ENCODE measurements at places on chromosomes 1 and 21.

- DNase-seq = no peak
Observed at GRCh38 chr1:39894884-39895495, 6.7 kb downstream of the MYCL start.

DNA sequence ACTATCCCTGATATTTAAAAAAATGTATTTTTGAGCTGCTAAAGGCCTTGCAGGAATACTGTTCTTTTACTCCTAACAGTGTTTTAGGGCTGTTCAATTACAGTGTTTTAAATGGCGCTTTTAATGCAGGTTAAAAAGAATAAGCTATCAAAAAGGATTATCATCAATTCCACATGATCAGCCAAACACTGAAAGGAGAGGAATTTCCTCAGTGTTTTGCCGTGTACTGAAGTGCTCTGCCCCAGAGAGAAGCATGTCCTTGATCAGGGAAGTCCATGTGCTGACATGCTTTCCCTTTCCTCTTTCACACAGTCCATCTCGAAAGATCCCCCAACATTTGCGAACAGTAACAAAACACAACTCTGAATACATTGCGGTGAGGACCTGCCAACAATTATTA is 3.3 kb downstream of the CFAP298 start:
- DNase-seq = no peak

- no peak for DNase-seq
Observed at GRCh38 chr1:36083219-36083618, 675 bp upstream of the TEKT2 start.

GRCh38 chr1:21251773-21252471 is 38.3 kb downstream of the ECE1 start:
- no peak for DNase-seq

GRCh38 chr1:14516974-14517840 is 81.3 kb upstream of the KAZN start:
- DNase-seq = no peak

DNA sequence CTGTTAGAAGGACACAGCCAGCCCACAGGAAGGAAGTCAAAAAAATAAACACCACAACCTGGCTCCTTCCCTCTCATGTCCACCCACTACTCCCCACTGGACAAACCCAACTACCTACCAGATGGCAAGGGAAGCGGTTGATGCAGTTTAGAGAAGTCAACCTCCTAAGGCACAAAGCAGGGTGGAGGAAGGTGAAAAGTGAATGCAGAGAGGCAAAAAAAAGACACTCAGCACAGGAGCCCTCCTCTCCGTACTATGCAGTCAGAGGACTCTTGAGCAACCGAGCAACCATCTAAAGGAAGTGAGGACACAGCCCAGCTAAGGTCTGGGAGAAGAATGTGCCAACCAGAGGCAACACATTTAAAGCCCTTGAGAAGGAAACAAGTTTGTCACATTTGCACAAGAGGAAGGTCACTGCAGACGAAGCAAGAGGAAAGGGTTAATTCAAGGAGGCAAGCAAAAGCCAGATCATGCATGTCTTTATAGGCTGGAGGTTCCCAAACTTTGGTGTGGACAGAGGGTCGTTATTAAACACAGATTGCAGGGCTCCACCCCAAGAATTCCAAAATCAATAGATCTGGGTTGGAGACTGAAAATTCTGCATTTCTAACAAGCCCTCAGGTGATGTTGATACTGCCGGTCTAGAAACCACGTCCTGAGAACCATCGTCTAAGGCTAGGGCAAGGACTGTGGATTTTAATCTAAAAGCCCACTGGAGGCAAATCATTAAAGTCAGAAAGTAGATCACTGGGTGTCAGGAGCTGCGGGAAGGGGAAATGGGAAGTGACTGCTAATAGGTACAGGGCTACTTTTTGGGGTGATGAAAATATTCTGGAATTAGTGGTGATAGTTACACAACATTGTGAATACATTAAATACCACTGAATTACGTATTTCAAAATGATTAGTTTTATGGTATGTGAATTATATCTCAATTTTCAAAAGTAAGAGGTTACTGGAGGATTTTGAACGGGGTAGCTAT is 19.7 kb downstream of the TP53BP2 start:
- DNase-seq = peak; percentile 91

- DNase-seq = peak; percentile 3
Observed at GRCh38 chr1:40532844-40533424, 1.5 kb downstream of the ZNF684 start.

GRCh38 chr1:89274411-89274857 is 1.8 kb upstream of the GBP5 start:
- no peak for DNase-seq

- no peak for DNase-seq
Observed at GRCh38 chr1:51541313-51542050, 22.4 kb upstream of the EPS15 start.

- DNase-seq = no peak
Observed at GRCh38 chr1:192952646-192953045, 106.5 kb downstream of the UCHL5 start.

GRCh38 chr1:30765556-30766434 is 8.2 kb upstream of the LAPTM5 start:
- DNase-seq = no peak

DNA sequence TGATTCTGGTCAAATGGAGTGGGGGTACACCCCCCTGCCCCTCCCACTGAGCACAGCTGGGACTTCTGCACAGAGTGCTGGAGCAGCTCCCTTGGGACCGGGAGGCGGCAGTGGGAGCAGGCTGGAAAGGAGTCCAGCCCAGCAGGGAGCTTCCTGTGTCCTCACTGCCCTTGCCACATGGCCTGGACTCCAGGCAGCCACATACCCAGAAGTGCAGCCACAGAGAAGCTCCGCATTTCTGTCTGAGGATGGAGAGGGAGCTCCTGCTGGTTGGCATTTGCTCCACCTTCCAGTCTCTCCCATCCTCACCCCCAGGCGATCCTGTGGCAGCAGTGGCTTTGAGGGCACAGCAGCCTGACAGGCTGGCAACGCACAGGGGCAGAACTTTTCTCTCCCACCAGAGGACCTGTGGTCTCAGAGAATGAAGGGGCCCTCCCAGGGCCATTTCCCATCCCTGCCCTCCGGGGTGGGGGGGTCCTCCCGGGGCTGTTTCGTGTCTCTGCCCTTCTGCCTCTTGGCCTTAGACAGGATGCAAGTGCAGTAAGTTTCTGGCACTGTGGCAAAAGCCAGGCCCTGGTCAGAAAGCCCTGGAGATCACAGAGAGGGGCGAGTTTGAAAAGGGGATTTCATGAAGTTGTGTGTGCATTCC is 103.6 kb upstream of the COL6A1 start:
- no peak for DNase-seq

DNA sequence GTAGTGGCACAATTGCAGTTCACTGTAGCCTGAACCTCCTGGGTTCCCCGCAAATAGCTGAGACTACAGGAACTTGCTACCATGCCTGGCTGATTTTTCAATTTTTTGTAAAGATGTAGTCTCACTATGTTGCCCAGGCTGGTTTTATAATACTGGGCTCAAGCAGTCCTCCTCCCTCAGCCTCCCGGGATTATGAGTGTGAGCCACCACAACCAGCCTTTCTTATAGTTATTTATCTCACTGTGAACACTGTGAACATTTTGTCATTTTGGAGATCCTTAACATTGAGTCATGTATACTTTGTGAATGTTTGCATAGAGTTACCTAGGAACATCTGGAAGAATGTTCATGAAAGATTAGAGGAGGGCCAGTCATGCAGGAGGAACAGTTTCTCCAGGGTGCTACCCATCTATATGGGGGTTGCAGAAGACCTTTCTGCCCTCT is 127.1 kb upstream of the CACYBP start:
- DNase-seq = no peak
